ENCODE measurements at places on chromosomes 16 and 17.

- no peak for DNase-seq
Observed at GRCh38 chr17:49078248-49078647, 54.3 kb upstream of the B4GALNT2 start.

GRCh38 chr16:50360033-50360778, 8.6 kb downstream of the BRD7 start:
- no peak for DNase-seq

DNA sequence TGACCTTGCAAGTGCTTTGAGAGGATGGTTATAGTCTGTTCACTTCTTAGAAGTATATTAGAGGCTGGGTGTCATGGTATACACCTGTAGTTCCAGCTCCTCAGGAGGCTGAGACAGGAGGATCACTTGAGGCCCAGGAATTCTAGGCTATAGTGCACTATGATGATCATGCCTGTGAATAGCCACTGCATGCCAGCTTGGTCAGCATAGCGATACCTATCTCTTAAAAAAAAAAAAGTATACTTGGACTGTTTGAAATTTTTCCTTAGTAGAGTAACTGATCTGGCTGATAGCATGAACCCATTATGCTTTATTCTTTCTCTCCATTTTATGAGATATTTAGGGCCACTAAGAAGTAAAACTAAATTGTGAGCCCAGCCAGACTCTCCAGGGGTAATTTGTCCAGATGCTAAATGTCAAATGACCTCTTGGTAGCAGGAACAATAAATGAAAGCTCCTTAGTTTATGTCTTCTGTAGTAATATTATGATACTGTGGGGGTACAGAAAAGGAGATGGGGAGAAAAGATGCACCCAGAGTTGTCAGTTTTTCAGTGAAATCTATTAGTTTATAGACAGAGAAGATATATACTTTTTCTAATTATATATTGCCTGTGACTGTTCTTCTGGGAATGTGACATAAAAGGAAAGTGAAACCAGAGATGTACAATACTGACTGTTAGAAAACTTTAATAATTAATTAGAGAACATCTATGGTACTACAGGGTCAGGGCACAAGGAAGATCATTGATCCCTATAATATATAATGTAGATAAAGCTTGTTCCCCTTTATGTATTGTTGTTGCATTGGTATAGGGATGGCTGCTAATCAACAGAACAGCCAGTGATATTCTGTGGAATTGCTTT, 335.3 kb upstream of the TBX2 start:
- DNase-seq = peak; percentile 5

DNA sequence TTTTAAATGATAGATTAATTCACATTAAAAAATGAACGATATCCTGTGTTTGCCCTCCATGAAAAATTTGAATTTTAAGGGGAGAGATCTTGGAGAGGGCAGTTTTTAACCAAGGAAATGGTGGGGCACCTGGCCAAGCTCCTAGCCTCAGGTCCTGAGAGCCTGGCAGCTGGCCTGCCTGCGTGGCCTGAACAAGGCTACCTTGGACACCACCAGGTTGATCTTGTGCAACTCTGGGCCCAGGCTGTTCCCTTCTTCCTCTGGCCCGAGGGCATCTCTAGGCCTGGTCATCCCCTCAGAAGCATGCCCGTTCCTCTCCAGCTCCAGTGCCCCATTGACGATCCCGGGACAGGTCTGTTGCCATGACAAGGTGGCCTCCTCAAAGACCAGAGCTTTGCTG, 33.4 kb upstream of the LONP2 start:
- no peak for DNase-seq

- no peak for DNase-seq
Observed at GRCh38 chr16:79143026-79143425, 457.5 kb downstream of the MAF start.

DNA sequence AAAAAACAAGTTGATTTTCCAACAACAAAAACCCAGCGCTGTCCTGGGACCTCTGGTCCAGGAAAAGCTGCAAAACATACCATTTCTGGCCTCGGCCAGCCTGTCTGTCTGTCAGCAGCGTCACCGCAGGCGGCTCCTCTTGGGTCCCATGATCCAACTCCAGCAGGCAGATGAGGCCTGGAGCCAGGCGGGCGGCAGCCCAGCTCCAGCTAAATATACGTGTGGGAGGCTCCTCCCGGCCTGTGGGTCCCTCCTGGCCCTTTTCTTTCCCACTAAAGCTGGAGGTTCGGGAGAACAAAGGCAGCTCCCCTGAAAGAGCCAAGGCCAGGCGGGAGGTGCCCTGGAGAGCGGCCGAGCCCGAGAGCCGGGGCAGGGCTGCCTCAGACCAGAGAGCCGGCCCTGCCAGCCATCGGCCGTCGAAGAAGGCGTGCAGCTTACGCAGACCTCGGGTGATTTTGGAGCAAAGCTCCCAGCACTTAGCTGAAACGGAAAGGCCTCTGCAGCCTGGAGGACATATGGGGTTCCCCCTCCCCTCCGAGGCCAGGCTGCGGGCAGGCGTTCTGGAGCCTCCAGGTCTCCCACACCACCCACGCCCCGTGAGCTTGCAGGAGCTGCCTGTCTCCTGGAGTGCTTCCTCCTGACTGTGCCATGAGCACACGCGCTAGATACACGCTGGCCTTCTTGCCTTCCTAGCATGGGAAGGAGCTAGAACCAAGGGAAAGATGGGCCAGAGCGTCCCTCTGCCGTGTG, 19.9 kb upstream of the JPH3 start:
- no peak for DNase-seq

DNA sequence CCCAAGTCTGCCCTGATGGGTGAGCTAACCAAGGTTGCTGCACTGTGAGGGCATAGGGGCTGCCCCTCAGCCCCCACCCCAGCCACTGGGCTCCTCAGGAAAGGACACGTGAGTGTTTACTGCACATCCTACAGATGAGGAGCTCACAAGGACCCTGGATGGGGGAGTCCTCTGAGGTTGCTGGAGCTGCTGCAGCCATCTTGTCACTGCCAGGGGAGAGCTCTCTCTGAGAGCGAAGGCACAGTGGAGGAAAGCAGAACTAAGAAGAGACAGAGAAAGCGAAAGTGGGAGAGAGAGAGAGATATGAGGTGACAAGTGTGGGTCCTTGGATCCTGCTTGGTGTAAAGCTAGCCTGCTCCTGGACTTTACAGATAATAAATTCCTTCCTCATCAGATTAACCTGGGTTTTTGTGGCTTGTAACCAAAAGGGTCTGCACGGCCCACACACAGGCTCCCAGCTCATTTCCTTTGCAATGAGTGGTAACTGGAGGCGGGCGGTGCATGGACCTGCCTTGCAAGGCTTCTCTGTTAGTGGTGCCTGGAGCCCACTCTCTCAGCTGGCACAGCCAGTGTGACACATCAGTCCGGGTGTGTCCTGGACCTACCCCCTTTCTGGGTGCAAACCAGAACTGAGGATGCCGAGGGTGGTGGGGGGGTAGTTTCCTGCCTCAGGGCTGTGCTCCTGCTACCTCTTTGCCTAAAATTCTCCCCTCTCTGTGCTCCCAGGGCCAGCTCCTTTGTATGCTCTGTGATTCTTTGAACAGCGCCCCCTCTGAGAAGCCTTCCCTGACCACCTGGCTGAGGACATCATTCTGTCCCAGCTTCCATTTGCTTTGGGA, 14.2 kb downstream of the SNX20 start:
- DNase-seq = no peak
